NCI-H1417 treated with DMSO at 0.1 percent for 48 hours (cell line): ENCODE measurements at places on chromosomes 7 and 10.
A peak's percentile ranks its signal among the peaks of the same experiment; 100 is the strongest.

DNA sequence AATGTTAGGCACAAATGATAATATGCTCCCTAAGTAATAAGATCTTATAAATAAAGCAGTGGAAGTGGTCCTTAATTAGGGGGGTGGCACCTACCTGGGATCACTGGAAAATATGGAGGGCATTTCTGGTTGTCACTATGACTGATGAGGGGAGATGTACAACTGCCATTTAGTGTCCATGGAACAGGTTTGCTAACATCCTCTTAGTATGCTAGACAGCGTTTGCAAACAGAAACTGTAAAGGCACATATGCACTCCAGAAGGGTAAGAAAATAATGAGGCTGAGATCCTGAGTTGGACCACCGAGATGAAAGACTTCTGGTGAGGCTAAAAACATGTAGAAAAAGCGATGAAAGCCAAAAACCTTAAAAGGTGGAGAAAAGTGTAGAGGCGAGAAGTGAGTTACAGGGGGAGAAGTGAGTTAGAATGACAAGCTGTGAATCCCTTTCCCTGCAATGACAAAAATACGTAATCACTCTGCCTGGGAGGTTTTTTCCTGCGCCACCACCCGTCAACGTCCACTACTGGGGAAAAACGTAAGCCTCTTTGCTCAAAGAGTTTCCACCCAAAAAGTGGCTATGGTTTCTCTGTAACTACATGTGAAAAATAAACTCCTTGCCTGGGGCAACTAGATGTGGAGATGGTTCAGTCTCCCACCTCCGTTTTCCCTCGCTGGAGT, 767 bp downstream of the KRIT1 start:
- DNase-seq, result no peak

- peak; percentile 91 for DNase-seq
These were observed at the start of gene ENKUR for GRCh38 chr10:25015828-25016375. Gene ENKUR, minus strand, starts transcription at chr10:25016158. Its CDS starts 222 bp downstream, at chr10:25015936.

- DNase-seq, result no peak
These were observed 238.5 kb downstream of the SEMA3A start for GRCh38 chr7:83956104-83956503.

GRCh38 chr10:100878291-100878910, 34.4 kb upstream of the SLF2 start:
- DNase-seq, result no peak

DNA sequence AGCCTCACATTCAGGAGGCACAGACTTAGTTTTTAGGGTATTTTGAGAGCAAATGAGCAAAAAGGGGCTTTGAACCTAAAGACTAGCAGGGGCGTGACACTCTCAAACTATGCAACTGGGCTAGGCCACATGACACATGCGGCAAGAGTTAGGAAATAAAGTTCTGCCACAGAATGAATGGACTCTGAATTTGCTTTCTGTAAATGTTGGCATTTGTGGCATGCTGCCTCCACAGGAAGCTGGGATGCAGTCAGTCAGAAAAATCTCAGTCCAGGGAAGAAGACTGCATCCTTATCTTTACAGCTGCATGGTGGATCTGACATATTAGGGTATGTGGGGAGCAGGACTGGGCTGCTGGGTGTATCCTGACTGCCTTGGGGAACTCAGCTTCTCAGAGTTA, 181.0 kb downstream of the COBL start:
- no peak for DNase-seq

- DNase-seq, result no peak
These were observed 155.2 kb upstream of the GNAI1 start for GRCh38 chr7:79979437-79979836.

GRCh38 chr10:129029051-129029450, 438.0 kb upstream of the MGMT start:
- no peak for DNase-seq

DNA sequence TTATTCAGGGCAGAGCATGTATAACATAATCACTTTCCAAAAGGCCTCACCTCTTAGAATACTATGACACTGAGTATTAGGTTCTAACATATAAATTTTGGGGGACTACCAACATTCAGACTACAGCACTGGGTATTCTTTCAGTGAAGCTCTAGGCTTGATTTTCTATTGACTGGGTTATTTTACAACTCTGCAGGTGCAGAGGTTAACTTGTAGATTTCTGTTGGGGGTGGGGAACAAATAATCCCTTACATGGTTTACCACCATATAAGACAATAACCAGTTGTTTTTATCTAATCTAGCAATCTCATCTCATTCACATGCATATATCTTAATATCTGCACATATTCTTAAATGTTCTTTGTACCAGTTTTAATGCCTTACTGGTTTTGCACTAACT, 73.9 kb downstream of the ATE1 start:
- no peak for DNase-seq

DNA sequence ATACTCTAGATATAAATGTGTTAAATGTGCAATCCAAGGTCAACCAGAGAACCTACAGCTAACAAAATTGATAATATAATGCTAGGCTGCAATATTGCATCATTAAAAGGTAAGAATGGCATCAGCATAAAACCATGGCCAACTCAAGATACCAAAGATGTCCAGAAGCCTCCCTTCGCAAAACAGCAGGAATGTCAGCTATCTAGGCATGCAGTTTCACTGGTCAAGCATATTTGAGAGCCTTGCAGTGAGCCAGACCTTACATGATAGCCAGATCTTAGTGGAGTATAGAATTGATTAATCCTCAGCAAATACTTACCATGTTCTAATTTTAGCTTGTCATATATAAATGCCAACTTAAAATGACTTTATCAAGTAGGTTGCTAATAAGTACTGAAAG, 138.8 kb downstream of the ZEB1 start:
- no peak for DNase-seq

DNA sequence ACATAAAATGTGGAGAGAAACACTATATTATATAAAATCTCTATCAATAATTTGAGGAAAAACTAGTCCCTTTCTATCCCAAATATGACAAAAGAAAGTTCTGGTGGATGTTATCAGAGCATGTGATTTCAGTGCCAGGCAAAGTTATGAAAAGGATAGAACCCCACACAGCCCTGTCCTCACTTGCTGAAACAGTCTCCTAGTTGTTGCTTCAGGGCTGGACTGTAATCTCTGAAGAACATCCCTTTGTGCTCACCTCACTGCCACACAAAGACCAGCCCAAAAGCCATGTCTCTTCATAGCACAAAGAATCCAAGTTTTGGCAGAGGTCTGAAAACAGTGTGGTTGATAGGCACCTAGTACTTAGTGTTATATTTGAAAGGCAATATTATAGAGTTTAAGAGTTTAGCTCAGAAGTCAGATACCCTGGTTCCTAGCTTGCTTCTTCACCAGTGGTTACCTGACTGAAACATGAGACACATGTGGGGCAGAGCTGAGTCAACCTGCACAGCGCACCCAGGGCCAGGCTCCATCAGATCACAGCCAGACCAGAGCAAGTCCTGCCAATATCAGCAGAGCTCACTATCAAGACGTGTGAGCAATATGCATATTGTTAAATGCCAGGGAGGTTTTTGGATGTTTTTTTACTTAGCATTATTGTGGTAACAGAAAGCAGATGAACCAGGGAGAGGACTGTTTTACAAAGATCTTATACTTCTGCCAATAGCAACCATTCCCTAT, 25.0 kb downstream of the CYP3A7 start:
- DNase-seq, result no peak

DNA sequence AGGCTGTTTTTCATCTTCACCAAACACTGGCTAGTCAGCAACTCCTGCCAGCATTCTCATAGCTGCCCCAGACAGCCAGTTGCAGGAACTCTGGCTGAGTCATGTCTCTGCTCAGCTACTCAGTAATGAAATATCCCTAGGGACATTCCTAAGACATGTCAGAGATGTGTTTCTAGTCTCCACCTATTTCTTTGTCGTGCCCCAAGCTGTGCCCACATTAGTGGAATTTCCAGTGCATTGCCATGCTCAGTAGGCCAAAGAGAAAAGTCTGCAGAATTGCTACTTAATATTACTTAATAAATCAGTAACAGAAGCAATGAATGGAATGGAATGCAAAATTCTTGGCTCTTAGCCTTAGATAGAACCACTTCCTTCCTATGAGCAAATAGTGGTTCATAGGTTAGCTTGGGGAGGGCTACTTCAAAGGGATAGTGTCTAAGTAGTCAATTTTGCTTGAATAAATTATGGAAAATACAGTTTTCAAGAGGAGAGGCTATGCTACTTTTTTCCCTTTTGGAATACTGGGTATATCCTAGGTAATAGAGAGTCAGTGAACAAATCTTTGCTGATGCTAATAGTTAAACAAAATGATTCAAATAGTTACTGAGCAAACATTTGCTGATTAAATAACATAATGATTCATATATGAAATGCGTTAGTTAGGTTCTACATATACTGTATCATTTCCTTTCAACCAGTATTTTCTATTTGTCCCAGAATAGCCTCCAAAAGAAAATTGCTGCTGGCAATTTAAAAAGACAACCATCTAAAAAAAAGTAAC, 23.6 kb upstream of the SEMA3C start:
- DNase-seq, result no peak

- DNase-seq, result peak; percentile 67
These were observed 14.4 kb upstream of the RBM20 start for GRCh38 chr10:110629680-110630191.

- DNase-seq, result no peak
These were observed 162.2 kb downstream of the RAPGEF5 start for GRCh38 chr7:22194658-22195273.

- DNase-seq, result no peak
These were observed 412.7 kb upstream of the SORCS1 start for GRCh38 chr10:107577221-107577620.

DNA sequence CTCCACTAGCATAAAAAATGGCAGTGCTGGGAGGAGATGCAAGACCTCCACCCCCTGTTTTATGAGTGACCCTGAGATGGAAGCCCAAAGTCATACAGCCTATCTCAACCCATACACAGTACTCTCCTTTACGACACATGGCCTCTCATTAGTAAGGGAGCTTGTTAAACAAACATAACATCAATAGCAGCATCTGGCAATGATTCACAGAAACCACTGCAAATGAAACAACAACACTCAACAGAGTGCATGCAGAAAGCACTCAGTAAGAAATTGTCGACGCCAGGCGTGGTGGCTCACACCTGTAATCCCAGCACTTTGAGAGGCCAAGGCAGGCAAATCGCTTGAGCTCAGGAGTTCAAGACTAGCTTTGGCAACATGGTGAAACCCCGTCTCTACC, 27.5 kb upstream of the FIGNL1 start:
- DNase-seq, result no peak

DNA sequence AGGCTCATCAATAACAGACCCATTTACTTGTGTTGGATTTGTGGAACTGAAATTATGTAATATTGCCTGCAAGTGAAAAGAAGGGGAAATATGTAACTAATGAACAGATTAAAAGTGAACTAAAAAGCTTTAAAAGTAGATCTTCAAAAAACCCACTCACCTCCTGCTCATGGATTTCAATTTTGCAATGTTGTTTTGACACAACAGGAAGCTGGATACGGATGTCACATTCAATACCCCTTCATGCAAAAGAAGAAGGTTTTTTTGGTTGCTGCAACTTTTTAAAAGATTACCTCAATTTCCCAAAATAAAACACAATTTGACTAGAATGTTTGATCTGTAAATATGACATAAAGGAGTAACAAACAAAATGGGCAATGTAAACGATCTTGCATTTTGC, 3.3 kb downstream of the MKI67 start:
- DNase-seq, result no peak

DNA sequence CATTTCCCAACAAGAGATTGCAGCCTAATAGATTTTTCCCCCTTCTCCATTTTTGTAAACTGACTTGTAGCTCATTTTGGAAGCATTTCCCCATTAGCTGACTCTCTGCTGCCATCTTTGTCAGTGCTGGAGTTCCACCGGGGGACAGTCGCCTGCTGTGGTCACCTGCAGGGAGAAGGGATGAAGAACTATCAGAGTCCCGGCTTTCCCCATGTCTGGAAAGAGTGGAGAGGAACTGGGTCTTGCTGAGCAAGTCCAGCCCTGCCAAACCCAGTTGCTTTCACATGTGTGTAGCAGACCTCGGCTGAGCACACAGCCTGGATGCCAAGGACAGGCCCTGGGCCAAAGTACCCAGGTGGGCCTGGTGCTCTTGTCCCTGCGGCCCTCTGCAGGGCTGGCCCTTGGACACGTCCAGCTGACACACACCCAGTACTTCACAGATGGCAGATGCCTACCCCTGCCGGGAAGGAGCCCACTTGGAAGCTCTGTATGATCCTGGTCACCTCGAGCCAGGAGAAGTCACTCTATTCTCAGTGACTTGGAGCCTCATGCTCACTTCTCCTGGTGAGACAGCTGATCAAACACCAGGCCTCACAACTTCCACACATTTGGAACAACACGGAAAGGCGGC, 157.3 kb upstream of the NPVF start:
- DNase-seq, result no peak

DNA sequence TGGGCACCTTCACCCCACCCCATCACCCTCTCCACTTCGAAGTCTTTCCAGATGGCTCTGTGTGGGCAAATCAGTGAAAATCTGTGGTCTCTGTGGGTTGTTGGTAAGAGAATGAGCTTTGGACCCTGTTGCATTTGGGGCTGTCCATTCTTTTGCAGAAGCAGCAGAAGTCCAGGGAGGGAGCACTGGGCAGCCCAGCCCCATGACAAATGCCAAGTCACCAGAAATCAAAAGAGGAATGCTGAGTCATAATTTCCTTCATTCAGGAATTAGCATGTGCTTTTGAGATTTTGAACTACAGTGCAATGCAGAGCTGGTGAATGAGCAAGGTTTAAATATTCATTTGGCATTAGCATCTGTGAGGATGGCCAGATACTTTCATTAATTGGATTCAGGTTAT, 556.2 kb downstream of the LRMDA start:
- no peak for DNase-seq

DNA sequence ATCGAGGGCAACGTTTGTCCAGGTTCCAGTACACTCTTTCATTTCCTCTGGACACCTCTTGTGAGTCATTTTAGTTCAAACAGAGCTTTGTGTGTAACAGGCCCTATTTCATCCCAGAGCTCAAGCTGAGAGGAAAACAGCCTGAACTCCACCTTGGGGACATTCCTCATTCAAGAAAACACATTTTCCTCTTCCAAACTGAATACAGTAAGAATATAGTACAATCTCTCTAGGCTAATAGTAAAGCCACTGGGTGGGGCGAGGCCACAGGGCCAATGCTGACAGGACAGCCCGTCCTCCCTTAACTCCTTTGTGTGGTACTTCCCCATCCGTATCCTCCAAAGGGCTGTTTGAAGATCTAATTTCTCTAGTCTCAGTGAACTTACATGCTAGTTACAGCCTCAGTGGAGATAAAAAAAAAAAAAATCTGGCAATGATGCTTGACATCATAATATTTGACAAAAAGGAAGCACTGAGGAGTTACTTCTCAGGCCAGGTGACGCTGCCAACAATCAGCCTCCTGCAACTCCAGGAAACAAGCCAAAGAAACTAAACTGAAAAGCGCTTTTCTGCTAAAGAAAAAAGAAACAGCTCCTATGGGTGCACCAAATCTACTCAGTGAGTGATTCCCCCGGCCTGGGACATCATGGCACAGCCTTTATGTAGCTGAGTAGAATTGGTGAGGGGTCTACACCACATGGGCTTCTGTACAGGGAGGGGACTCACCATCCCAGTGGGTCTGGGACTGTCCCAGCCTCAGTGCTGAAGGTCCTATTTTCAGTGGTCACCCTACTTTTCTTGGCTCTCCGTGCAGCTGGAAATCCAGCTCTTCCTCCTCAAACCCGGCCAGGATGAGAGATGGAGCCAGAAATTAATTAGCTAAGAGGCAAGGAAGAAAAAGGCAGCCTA, 238.2 kb upstream of the NEBL start:
- DNase-seq, result no peak

GRCh38 chr10:42932735-42933447, 144.0 kb upstream of the RET start:
- DNase-seq, result no peak
